ENCODE measurements at places on chromosomes 2 and 18.
A peak's percentile ranks its signal among the peaks of the same experiment; 100 is the strongest.

DNA sequence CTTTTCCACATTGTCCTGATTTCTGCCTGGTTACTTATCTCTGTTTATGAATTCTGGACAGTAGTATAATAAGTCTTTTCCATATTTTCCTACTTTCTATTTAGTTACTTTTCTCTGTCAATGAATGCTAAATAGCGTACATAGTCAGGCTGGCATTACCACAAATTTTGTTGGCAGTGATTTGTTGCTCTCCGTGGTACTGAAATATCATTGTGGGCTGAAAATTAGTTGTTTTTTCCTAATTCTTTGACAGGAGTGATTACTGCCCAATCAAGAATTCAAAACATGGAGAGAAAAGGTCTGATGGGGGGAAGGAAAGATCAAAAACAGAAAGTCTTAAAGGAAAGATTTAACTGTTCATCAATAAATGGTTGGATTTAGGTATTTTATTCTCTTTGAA, 7.7 kb upstream of the GALNT13 start:
- no peak for DNase-seq

- no peak for DNase-seq
These were observed 67.1 kb upstream of the PXDN start for GRCh38 chr2:1811258-1811970.

DNA sequence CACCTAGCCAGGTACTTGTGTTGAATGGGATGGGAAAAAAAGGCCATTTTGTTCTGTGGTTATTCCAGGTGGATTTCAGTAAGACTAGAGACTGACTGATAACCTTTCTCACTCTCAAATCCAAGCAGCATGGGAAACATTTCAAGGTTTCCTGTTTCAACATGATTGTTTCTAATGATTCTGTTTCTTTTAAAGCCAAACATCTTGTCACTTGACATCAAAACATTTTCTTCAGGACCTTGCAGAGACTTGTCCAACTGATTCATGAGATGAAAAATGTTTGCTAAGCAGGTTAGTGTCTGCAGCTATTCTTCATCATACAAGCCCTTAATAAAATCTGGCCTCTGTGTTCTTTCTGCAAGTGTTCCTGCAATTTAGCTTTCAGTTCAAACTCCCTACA, 456.5 kb upstream of the CWC22 start:
- no peak for DNase-seq

DNA sequence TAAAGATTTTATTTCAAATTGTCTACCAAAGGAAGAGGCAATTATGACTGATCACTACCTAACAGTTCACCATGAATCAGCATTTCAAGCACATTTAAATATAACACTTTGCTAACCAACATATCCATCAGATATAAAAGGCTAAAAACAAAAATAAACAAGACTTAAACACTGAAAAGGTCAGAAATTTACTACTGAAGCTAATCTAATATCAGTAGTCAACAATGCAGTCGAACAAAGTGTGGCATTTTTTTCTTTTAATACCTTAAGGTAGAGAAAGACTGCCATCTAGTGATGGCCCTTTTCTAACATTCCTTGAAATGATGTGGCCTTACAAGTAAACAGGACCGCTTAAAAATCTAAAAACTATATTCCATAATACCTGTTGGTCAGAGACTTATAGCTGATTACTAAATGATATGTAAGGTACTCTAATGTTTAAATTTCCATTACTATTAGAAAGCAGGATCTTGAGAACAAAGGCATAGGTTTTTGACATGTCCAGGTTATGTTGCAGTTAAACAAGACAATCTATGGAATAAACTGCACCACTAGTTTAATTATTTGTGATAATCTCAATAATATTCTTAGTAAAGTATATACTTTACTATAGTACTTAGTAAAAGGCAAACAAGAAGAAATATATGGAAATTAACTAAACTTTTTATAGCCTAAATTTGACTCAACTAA, 80.0 kb downstream of the EXOC6B start:
- peak; percentile 65 for DNase-seq

GRCh38 chr18:10252952-10253705, 201.3 kb upstream of the APCDD1 start:
- DNase-seq: no peak

GRCh38 chr2:144468823-144469595, 50.9 kb downstream of the ZEB2 start:
- DNase-seq: no peak

DNA sequence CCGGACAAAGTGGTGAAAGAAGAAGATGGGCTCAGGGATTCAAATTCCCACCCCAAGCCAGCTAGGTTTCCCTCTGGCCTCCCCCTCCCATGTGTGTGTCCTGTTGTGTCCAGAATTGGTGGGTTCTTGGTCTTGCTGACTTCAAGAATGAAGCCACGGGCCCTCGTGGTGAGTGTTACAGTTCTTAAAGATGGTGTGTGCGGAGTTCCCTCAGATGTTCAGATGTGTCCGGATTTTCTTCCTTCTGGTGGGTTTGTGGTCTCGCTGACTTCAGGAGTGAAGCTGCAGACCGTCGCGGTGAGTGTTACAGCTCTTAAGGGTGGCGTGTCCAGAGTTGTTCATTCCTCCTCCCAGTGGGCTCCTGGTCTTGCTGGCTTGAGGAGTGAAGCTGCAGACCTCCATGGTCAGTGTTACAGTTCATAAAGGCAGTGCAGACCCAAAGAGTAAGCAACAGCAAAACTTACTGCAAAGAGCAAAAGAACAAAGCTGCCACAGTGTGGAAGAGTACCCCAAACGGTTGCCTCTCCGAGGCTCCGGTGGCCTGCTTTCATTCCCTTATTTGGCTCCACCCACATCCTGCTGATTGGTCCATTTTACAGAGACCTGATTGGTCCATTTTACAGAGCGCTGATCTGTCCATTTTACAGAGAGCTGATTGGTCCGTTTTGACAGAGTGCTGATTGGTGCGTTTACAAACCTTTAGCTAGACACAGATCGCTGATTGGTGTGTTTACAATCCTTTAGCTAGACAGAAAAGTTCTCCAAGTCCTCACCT, 37.7 kb upstream of the KLF11 start:
- DNase-seq: no peak

- no peak for DNase-seq
These were observed 1.8 kb downstream of the PRKCE start for GRCh38 chr2:45653122-45653913.

DNA sequence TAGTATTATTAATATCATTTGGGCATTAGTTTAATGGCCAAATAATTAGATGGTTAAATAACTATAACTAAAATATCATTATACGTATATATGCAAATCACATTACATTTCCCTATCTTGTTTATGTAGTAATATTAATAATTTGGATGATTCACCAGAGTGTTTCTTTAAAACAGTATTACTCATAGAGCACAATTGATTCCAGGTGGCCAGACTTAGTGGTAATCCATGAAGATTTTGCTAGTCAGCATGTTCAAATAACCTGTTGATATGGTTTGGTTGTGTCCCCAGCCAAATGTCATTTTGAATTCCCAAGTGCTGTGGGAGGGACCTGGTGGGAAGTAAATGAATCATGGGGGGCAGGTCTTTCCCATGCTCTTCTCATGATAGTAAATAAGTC, 782.3 kb downstream of the LRP1B start:
- DNase-seq: no peak

- DNase-seq: peak; percentile 57
These were observed 710 bp upstream of the TMSB10 start for GRCh38 chr2:84904717-84905174.

DNA sequence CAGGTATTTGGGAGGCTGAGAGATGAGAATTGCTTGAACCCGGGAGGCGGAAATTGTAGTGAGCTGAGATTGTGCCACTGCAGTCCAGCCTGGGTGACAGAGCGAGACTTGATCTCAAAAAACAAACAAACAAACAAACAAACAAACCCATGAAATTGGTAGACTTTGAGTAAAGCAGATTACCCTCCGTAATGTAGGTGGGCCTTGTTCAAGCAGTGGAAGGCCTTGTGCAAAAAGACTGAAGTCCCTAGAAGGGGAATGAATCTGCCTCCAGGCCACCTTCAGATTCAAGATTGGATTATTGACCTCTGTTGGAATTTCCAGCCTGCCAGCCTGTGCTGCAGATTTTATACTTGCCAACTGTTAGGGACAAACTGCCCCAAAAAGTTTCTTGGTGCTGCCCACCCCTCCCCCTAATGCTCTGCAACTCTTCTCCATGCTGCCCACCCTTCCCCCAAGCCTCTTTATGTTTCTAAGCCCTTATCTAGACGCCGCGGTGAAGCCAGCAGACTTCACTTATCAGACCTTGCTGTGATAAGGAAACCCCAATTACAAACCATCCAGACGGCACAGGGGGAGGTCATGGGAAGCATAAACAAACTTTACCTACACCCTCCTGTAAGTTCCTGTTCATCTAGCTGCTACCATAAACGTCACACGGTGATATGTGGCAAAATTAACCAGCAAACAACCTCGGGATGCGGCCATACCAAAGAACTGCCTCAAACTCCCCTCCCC, 17.0 kb downstream of the CYP27A1 start:
- no peak for DNase-seq

DNA sequence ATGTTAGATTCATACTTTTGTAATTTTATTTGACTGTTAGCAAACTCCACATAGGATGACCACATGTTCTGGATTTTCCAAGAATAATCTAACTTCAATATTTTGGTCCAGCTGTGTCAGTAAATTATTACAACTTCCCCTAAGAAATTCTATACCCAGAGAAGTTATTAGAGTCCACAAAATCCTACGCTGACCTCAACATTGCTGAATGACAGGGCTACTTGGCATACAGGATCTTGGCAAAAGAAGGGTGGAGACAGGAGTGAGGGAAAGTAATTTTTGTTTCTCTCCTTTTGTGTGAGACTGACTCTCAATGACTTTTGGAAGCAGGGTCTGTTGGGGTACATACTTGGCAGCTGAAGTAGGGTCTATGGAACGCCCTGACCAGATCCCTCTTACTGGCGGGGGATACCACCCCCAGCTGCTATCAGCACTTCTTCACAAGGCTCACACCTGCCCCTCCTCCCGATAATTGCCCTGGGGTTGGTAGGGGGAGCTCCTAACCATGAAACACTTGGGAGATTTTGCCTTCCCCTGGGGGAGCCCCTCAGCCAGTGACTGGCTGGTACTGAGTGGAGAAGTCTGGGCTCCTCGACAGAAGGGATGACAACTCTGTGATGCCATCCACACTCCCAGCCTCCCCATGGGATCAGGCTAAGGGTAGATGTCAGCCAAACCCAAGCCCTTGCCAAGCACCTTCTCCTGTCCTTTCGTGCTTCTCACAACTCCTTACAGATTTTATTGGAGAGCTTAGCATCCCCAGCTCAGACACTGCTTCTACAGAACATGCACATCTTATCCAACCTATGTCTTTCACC, 110.6 kb upstream of the FHL2 start:
- DNase-seq: no peak

- peak; percentile 82 for DNase-seq
These were observed 3.2 kb downstream of the NRP2 start for GRCh38 chr2:205685314-205686055.

- no peak for DNase-seq
These were observed 62.5 kb upstream of the PAPOLG start for GRCh38 chr2:60693551-60693950.

DNA sequence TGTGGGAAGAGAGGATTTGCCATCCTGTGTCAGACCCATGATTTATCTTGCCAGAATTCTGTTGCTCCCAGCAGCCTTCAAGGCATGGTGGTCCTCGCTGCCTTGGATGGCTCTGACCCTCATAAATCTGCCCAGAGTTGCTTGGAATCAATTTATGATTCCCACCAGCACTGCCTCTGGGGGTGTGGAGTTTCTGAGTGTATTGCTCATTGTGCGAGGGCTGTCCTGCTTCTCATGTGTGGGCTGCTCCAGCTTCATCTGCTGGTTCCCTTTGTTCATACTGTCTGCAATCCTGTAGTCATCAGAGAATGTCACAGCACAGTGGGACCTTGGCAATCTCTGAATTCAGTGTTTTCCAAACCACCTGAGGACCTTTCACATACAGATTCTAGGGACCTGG, 139.8 kb downstream of the CLIP4 start:
- DNase-seq: no peak

DNA sequence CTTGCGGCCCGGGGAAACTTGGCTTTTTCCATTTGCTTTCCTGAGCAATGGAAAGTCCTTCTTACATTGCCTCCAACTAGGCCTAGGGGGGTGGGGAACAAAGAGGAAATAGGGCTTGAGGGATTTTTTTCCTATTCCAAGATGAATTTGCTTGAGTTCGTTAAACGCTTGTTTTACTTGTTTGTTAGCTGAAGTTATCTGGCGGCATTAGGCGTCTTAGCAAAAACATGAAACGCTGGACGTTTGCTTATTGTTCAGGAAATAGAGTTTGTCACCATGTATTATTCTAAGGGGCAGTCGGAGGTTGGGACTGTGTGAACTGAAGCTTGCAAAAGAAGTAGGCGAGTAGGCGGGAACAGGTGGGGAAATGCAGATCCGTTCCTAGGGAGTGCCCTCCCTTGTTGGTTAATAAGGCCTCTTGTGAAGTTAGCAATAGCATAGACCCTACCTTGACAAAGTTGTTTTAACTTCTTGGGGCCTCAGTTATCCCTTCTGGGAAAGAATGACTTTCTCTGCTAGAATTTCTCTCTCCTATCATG, 1.9 kb downstream of the CABLES1 start:
- DNase-seq: peak; percentile 36

- DNase-seq: no peak
These were observed 120.5 kb downstream of the ZFP36L2 start for GRCh38 chr2:43105586-43106558.

DNA sequence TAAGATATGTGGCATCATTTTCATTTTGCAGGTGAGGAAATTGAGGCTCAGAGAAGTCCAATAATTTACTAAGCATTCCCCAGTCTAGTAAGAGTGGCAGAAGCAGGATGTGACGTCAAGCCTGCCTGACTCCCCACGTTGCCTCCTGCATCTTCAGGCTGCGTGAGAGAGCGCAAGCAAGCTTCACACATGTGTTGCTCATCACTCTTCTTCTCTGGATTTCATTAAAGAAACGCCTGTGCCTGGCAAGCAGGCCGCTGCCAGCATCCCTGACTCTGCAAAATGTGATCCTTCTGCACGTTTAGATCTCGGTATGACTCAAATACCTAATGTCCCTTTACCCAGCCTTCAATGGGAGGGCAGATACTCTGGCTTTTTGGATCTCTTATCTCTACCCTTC, 96.8 kb downstream of the PRKCE start:
- DNase-seq: no peak

DNA sequence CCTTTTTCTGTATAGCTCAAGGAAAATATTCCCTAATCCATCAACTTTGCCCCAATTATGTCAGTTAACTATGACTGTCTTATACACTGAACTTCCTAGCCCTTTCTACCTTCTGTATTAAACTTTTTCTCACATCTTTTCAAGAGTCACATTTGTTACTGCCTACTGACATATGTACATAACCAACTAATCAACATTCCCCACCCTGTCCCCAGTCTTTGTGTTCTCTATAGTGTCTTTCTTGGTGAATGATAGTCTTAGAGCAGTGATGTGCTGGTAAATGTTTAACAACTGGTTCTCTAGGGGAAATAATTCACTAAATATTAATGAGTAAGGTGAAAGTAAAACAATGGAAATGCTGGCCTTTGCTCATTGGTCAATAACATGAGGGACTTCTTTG, 61.6 kb upstream of the PIK3C3 start:
- DNase-seq: peak; percentile 17

- no peak for DNase-seq
These were observed 451.9 kb downstream of the ARHGAP15 start for GRCh38 chr2:143581134-143581533.

Measured in kidney tubule cell (primary cell).